Activated CD4-positive, alpha-beta memory T cell treated with anti-CD3 and anti-CD28 coated beads for 36 hours (primary cell): ENCODE measurements at places on chromosomes 16 and 17. TPM values are rescaled to one million over a fixed set of nuclear protein-coding genes. Genes with fewer than 3 reads are reported as not detected.
A peak's percentile ranks its signal among the peaks of the same experiment; 100 is the strongest.

ITGA2B gene
- total RNA-seq = 1.4 TPM

SLC35G6 gene
- total RNA-seq = not detected

DNA sequence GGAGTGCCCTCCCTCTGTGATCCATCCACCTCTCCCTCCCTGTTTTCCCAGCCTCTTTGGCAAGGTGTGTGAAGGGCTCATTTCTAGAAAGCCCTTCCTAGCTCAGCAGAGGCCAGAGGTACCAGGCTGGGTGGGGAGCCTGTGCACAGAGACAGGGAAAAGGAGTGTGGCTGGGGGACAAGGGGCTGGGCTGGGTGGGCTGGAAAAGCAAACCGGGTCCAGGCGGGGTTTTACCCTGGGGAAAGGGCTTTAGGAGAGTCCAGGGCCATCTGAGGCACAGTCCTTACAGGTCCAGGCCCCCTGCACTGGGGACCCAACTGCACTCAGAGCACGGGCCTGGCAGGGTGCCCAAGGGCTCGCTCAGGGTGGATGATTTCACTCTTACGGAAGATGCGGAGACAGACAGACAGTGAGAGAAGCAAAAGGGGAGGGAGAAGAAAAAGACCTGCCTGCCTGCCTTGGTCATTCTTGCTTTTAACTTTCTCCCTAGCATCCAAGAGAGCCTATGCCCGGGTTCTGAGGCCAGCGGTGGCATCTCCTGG lies 7.0 kb downstream of the CRHR1 start:
- DNase-seq = no peak

DNA sequence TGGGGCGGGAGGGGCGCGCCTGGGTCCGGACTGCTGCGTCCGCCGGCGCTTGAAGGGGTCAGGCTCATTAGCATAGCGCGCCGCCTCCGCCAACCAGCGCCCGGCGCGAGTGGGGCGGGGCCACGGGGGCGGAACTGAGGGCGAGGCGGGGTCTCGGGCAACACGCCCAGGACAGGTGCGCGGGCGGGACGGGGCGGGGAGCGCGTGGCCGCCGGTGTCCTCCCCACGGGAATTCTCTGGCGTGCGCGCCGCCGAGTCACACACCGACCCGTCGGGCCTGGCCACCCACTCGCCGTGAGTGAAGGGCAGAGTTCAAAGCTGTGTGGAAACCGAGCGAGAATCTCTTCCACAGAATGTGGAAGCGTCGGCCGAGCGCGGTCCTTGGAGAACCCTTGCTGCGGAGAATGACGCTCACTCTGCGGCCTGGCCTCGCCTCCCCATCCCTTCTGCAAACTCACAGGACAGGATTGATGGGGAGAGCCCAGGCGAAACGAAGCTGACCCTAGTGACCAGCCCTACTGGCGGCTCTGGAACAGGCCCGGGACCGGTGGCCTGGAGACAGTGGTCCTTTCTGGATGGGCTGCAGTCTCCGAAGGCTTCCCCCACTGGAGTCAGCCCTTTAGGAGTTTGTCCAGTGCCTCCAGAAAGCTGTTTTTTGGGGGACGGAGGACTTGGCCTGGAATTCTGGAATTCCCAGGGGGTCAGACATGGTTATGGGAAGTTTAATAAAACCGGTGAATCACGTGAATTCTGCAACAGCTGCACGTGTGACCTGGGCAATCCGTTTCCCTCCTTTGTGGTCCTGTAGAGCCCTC lies at the start of gene SNAI3:
SNAI3 (minus strand) TSS at position 69 of the 815 bp plus-strand sequence. CDS start 101 bp downstream, outside the sequence.
- peak; percentile 92 for DNase-seq
